ENCODE measurements at places on chromosomes 13 and 19.

GRCh38 chr19:52622261-52622660 lies 15.9 kb downstream of the ZNF83 start:
- DNase-seq = no peak

DNA sequence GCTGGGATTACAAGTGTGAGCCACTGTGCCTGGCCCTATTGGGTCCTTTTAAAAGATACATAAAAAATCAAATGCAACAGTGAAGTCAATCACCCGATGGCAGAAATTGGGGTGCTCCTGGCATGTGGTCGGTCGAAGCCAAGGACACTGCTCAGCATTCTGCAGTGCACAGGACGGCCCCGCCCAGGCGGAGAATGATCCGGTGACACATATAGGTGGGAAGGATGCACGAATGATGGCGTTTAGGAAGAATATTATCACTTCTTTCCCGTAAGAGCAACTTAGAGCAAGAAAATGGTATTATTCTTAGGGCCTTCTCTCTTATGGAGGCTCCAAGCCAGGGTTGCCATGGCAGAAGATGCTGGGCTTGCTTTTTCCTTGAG lies 3.2 kb upstream of the GP6 start:
- no peak for DNase-seq

DNA sequence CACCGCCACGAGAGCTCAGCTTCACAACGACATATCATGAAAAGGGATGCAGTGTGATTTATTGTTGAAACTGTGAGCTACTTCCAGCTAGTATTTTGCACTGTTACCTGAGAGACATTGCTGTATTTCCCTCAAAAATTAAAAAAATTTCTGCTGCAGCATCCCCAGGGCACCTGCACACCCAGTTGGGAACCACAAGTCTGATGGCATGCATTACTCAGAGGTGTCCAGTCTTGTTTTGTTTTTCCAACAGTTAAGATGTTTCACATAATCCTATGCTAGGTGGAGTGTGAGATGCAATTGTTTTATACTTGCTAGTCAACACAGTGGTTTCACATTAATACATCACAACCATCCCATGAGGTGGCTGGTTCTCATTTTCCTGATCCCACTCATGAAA lies 285.2 kb downstream of the SHISA2 start:
- no peak for DNase-seq

DNA sequence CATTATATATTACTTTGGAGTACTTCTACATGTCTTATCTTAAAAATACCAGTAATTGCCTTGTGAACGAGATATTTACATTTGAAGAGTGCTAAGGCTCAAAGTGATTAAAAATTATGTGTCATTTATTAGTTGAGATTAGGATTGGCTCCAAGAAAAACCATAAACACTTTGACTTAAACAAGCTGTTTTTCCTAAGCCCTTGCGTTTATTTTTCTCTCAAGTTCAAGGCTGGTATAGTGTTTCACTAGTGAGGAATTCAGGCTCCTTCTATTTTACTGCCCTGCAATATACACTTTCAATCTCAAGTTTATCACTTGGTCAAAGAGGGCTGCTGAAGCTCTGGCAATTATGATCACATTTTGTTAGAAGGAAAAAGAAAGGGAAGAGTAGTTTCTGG lies 49.9 kb downstream of the UFM1 start:
- DNase-seq = no peak

DNA sequence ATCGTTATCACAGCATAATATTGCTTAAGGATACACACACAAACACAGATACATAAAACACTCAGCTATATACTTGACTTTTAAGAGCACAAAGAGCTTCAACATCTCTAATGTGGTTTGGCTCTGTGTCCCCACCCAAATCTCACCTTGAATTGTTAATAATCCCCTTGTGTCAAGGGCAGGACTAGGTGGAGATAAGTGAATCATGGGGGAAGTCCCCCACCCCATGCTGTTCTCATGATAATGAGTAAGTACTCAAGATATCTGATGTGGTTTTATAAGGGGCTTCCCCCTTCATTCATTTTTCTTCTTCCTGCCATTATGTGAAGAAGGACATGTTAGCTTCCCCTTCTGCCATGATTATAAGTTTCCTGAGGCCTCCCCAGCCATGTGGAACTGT lies 481.4 kb downstream of the PCDH9 start:
- no peak for DNase-seq

DNA sequence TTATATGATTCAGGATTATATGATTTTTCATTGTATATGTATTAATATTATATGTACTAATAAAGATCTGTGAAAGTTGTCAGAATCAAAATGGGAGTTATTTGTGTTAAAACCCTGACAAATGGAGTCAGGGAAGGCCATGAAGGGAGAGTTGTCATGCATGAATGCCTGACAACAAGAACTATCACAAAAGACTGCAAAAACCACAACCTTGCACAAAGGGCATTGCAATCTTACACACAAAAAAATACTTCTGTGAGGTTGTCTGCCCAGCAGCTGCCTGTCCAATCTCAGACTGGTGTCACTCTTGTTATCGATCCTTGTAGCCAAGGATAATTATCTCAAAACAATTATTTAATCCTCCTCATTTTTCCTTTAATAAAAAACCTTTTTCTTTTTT lies 21.2 kb upstream of the RBM26 start:
- DNase-seq = peak; percentile 32

GRCh38 chr19:2154587-2155075 lies 3.3 kb upstream of the AP3D1 start:
- DNase-seq = no peak

DNA sequence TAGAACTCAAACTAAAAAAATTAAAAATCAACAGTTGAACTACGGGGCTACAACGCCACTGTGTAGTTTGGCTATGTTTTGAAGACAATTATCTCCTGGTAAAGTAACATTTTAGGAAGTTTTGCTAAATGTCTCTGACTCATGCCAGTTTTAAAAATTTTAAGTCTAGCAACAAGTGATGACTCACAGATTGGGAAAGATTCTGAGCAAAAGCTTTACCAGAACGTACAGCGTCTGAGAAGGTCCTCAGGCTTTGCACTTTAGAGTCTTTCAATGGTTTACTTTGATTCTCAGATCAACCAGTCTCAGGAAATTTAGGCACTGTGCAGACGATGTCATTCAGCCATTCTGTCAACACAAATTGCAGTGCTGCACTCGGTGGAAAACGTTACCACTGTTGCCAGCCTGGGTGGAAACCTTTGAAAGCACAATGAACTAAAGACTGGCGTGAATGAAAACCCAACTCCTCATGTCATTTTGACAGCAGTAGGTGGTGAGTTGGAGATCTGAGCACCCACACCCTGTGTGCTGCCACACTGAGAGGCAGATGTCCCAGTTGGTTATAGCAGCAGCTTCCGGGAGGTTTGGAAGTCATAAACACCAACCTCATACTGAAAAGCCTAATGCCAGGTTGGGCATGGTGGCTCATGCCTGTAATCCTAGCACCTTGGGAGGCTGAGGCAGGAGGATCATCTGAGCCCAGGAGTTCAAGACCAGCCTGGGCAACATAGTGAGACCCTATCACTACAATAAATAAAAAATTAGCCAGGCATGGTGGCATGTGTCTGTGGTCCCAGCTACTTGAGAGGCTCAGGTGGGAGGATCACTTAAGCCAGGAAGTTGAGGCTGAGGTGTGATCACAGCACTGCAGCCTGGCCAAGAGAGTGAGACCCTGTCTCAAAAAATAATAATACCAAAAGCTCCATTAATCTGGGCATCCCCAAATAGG lies 6.3 kb upstream of the WTIP start:
- no peak for DNase-seq

DNA sequence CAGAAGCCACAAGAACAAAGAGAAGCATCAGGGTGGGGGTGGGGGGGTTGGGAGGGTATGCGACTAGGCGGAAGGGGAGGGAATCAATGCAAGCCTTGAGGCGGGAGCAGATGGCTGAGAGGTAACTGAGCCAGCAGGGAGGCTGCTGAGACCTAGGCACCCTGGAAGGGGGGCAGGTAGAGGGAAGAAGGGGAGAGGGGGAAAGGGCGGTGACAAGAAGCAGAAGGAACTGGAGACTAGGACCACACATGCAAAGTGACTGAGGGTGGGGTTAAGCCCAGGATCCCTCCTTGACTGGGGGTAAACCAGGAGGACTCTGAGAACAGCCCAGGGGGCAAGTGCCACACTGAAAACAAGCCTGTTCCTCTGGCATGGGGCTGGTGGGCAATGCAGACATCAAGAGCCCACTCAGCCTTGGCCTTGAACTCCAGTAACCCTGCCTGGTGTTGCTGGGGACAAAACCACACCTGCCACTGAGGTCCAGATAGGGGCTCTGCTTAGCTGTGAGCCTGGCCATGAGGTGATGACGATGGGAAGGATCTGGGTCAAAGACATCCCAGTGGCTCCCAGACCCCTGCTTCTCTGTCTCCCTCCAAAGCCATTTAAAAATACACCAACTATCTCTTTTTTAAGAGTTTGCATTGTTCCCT lies 20.3 kb downstream of the OPA3 start:
- no peak for DNase-seq

DNA sequence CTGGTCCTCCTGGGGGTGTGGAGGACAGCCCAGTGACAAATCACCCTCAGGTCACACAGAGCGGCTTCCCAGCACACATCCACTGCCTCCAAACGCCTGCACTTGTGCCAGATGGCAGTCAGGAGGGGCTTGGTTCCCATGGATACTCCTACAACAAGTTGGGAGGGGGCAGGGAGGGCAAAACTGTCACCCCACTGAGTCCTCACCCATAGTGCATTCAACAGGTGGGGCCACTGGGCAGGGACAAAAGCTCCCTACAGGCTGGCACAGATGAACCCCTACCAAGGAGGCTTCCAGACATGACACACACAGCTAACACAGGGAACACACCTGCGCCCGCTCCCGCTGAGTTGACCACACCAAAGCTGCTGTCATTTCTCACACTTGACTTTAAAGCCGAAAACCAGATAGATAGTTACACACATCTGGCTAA lies 120.5 kb downstream of the STK24 start:
- DNase-seq = no peak

GRCh38 chr13:89920461-89920860 lies 1427.0 kb upstream of the MIR17HG start:
- no peak for DNase-seq

- DNase-seq = no peak
Measured at GRCh38 chr19:29878973-29879654, 62.9 kb upstream of the URI1 start.

DNA sequence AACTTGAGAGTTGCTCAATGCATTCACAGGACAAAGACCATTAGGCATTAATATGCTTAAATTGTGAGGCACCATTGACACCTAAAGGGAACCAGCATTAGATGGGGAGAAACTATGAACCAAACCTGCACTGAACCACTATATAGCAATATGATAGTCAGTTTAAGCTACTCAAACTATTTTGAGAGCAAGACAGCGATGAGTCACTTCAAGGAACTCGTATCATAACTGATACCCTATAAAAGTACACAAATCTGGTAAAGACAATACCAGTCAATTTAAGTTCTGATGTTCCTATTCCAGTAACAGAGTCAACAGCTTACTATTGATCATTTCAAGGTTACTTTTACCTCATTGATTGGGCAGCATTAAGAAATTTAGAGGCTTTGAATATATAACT lies 151.3 kb upstream of the ATXN8OS start:
- DNase-seq = no peak

DNA sequence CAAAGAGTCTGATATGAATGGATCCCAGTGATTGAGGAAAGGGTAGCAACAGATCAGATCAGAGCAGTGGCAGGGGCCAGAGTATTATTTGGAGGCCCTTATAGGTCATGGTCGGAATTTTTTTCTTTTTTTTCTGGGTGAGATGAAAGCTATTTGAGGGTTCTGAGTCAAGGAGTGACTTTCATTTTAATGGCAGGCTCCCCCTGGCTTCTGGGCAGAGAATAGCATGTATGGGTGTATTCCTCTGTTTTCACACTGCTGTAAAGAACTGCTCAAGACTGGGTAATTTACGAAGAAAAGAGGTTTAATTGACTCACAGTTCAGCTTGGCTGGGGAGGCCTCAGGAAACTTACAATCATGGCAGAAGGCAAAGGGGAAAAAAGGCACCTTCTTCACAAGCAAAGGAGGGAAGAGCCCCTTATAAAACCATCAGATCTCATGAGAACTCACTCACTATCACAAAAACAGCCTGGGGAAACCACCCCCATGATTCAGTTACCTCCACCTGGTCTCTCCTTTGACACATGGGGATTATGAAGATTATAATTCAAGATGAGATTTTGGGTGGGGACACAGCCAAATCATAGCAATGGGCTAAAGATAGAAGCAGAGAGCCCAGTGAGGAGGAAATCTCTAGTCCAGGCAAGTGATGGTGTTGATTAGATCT lies 3.0 kb upstream of the SLC6A16 start:
- no peak for DNase-seq

DNA sequence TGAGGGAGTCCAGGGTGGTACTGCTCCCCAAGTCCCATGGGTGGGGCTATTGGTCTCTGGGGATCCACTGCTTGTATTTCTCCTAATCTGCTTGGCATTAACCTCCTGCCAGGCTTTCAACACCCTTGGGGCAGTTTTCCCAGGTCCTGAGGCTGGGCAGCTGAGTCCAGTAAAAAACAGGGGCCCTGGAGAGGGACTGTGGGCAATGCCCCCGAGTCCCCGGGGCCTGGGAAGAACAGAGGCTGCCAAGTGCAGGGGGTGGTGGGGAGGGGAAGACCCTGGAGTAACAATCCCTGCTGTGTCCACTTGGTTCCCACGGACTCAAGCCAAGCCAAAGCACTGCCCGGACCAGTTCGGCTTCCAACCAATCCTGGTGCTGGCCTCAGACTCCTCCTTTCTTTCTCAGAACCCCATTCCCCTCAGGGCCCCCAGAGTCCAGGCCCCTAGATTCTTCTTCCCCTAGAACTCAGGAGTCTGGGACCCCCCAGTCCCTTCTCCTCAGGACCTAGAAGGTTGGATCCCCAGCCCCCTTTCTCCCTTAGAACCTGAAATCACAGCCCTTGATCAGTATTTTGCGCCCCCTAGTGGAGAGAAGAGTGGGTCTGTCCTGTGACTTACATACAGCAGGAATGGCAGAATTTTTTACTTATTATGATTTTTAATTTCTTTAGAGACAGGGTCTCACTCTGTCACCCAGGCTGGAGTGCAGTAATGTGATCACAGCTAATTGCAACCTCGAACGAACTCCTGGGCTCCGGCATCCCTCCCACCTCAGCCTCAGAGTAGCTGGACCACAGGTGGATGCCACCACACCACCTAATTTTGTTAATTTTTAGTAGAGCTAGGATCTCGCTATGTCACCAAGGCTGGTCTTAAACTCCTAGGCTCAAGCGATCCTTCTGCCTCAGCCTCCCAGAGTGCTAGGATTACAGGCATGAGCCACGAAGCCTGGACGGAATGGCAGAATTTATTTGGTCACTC lies 3.7 kb upstream of the CLPTM1 start:
- DNase-seq = peak; percentile 82

- no peak for DNase-seq
Measured at GRCh38 chr19:6259312-6259861, 20.4 kb downstream of the MLLT1 start.

- no peak for DNase-seq
Measured at GRCh38 chr19:27858981-27859581, 1353.9 kb downstream of the UQCRFS1 start.

- DNase-seq = no peak
Measured at GRCh38 chr13:32824061-32824460, 192.2 kb upstream of the KL start.

- no peak for DNase-seq
Measured at GRCh38 chr13:47146991-47147811, 250.3 kb upstream of the HTR2A start.

- no peak for DNase-seq
Measured at GRCh38 chr13:93355094-93355493, 128.5 kb downstream of the GPC6 start.
